Stimulated activated CD4-positive, alpha-beta T cell treated with anti-CD3 and anti-CD28 coated beads, Interleukin-12 subunit alpha, Interleukin-12 subunit beta, amount 100 ng/mL, for 24 hours (primary cell): ENCODE measurements at places on chromosomes 12 and 14.

GRCh38 chr14:68936476-68936875 is 42.6 kb downstream of the ACTN1 start:
- DNase-seq = no peak

DNA sequence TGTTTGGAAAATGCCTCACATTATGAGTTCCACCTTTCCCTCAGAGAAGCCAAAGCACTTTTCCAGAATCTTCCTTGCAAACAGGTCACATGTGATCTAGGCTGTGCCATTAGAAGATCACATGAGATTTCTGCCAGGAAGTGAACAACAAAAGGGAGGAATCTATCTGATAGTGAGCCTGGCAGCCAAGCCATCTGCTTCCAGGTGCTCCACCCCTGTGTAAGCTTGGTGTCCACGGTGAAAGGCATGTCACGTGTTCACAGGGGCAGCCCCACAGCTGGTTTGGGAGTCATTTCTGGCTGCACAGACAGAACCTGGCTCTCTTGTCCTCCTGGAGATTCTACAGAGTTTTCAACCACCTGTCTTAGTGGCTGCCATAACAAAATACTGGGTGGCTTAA is 3.5 kb upstream of the KSR2 start:
- no peak for DNase-seq

GRCh38 chr12:93341409-93342049 is 36.2 kb upstream of the NUDT4 start:
- DNase-seq = no peak

DNA sequence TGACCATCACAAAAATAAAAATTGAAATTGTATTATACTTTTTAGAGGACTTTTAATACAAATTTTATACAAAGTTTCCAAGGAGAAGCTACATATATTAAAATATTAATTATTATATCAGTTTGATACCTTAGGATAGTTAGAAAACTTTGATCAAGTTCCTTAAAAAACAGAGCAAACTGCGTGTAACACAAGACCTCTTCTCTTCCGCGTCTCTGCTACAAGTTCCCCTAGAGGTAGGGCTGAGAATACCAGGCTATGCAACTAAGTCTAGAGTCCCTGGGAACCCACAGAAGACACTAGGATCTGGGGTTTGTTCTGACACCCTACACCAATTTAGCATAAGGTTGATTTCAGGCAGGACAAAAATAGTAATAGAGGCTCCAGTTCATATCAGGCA is 319.0 kb downstream of the FOXG1 start:
- no peak for DNase-seq

GRCh38 chr14:62117010-62117750 is 355.0 kb downstream of the SNAPC1 start:
- DNase-seq = peak; percentile 50

- no peak for DNase-seq
Observed at GRCh38 chr14:99318091-99318958, 46.3 kb upstream of the BCL11B start.

DNA sequence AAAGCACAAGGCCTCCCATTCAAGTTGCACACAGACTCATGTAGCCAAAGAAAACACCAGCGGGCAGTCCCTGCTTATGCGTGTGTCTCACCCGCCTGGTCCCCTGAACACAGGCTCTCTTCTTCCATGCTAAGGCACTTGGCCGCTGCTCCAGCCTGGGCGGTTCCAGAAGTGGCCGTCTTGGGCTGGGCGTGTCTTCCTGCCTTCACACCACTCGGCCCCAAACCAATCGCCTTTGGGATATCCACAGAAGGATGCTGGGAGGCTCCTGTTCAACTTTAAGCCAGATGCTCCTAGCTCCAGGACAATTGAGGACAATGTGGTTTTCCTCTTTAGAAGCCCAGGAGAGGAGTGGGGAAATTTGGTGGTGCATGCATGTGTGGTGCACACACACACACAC is 2.2 kb downstream of the SCARB1 start:
- DNase-seq = no peak

DNA sequence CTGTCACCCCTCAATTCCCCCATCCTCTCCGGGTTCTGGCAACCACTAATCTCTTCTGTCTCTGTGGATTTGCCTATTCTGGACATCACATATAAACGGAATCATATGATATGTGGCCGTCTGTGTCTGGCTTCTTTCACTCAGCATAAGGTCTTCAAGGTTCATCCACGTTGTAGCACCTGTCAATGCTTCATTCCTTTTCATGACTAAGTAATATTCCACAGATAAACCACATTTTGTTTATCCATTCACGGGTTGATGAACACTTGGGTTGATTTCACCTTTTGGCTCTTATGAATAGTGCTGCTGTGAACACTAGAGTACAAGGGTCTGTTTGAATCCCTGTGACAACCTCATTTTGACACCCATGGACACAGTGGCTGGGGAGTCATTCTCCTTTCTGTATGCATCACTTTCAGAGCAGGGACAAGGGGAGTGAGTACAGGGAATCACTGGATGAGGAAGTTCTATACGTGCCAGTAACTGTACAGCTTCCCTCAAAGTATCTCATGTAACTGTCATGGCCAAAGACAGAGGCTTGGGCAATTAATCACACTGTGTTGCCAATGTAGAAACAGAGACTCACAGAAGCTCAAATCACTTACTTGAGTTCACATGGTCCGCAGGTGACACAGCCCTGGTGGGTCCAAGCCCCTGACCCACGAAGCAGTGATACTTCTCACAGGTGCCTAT is 10.9 kb upstream of the TESC start:
- DNase-seq = no peak

DNA sequence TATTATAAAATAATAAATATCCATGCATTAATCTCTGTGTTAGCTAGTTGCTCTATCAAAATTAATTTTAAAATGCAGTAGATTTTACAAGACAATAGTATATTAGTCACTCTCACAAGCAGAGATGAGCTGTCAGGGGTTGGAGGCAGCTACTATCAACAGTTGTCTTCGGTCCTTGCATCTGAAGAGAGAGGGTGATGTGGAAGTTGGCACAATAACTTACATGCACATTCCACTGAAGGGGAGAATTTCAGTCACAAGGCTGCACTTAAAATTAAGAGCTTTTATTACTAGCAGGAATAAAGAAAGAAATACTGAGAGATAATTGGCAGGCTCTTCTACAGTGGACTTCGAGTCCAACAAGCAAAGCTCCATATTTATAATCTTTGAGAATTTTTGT is 166.9 kb upstream of the DCN start:
- DNase-seq = no peak

DNA sequence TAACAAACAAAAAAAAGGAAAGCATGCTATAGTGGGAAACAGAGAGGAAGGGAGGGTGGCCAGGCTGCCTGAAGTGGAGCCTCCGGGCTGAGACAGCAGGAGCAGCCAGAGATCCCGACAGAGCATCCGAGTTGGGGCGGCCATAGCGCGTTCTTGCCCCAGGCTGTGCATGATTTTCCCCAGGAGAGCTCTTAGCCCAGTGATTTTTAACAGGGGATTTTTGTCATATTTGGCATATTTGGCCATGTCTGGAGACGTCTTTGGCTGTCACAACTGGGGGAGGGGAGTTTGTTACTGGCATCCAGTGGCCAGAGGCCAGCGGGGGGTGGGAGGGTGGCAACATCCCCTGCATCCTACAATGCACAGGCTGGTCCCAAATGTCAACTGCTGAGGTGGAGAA is 23.6 kb downstream of the BDKRB1 start:
- DNase-seq = no peak

GRCh38 chr12:7073946-7074345 is 13.4 kb downstream of the C1S start:
- no peak for DNase-seq

DNA sequence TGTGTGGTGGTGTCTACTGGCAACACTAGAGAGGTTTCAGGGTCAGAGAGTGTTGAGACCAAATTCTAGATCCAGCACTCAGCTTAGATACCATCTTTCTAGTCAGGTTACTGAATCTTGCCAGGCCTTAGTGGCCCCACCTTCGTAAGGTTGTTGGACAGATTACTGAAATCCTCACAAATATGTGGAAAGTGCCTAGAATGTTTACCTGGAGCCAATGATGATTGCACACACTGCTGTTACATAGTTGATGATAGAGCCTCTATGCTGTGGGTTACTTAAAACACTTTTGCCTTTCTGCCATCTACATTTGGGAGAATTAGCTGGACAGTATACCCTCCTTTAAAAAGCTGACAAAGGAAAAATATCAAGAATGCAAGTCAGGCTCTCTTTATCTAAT is 33.2 kb downstream of the SRGAP1 start:
- no peak for DNase-seq

DNA sequence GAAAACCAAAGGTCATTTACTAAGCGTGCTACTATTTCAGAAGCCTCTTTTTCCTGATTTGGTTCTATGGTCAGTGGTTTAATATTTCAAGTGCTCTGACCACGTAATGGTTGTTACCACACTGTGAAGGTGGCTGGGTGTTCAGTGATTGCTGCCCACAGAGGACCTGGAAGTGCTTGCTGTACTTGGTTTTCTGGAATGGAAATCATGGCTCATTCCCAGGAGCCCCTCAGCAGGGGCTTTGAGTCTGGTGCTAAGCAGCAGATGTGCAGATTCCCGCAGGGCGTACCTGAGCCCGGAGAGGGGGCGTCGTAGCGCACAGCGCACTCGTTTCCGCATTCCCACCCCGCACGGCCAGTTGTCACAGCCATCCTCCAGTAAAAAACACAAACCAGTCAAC is 50.5 kb downstream of the TRAF3 start:
- DNase-seq = no peak

GRCh38 chr12:100799770-100800169 is 5.2 kb downstream of the ANO4 start:
- no peak for DNase-seq

- no peak for DNase-seq
Observed at GRCh38 chr12:75503459-75503858, 8.0 kb downstream of the KRR1 start.

DNA sequence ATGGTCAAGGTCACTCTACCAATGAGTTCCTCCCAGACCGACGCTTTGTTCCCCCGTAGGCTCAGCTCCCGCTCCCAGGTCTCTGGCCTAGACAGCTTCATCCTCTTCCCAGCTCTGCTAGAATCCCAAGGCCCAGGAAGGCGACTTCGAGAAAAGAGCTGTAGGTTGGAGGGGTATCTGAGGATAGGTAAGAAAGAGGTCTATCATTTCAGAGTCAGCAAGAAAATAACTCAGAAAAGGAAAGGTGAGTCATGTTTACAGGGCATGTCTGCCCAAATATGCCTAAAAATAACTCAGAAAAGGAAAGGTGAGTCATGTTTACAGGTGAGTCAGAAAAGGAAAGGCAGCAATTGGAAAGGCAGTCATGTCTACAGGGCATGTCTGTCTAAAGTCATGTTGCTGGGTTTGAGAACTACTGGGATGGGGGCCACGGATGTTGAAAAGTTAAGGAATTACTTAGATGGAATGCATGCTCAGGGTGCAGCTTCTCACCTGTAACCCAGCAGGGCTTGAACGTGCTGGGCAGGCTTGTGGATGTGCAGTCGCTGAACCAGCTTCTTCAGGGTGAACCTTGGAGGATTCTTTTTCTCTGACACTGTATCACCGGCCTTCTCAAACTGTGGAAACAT is 12.2 kb downstream of the TEP1 start:
- DNase-seq = no peak

- DNase-seq = no peak
Observed at GRCh38 chr12:107779077-107779831, 4.8 kb downstream of the ASCL4 start.

DNA sequence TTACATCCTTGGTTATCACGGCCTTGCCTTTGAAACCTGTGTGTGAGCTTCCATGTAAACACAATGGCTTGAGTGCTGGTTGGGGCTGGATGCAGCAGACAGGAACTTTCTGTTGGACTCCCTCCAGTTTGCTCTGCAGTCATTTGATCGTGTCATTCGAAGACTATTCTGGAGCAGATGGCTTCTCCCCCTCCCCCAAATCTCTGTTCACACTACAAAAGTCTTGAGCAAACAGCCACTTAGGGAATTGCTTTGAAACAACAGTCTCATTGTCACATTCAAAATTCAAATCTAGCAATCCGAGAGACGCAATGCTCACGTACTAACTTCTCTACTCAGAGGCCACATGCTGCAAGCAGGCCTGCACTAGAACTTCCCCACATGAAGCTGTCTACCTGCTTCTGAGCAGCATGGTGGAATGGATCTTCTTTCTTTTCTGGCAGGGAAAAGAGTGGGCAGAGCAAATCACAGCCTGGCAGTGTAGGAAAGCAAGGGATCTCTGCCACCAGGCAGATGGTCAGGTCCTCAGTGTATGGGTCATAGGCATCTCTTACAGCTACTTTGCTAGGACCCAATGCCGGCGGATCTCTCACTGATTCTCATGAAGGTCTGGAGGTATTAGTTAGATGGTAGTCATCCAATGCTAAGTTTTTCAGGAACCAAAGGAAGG is 214.2 kb downstream of the PPM1H start:
- DNase-seq = no peak

GRCh38 chr12:111287125-111287900 is 81.6 kb downstream of the PHETA1 start:
- DNase-seq = no peak

- no peak for DNase-seq
Observed at GRCh38 chr12:23098110-23098509, 473.1 kb downstream of the ETNK1 start.

- no peak for DNase-seq
Observed at GRCh38 chr14:54919330-54919729, 16.7 kb upstream of the GCH1 start.

- DNase-seq = no peak
Observed at GRCh38 chr12:13028825-13029570, 15.2 kb upstream of the FAM234B start.

- no peak for DNase-seq
Observed at GRCh38 chr14:26382901-26383685, 214.7 kb downstream of the NOVA1 start.

GRCh38 chr12:120659151-120659525 is 18.7 kb downstream of the CABP1 start:
- DNase-seq = no peak

DNA sequence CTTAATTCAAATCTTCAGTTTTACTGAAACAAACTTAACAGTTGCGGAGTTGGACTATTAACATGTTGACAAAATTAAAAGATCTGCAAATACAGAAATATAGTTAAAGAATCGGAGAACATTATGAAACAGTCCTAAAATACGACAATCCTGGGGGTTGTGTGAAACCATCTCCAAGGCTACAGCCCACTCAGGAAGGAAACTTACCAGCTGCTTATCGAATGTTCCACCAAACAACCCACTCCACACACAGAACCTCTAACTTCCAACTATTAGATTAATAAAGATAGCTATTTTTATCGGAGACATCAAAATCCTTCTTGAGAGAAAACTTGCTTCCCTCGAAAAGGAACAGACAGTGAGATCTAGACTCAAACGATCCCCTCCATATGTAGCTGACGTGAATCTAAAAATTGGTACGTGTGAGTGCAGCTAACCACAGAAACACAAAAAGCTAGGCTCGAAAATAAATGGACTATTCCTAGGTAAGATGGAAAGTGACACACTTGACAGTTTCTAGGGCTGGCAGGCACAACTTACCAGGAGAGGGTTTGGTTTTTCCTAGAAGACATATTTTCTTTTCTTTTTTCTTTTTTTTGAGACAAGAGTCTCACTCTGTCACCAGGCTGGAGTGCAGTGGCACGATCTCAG is 12.9 kb downstream of the VPS37B start:
- no peak for DNase-seq

- no peak for DNase-seq
Observed at GRCh38 chr12:121581686-121582429, 1.0 kb upstream of the KDM2B start.

GRCh38 chr14:93799617-93799988 is 11.3 kb upstream of the PRIMA1 start:
- DNase-seq = no peak

- no peak for DNase-seq
Observed at GRCh38 chr12:89836026-89836425, 127.4 kb upstream of the ATP2B1 start.
